Gastrocnemius medialis (tissue), 4 donors: ENCODE measurements at places on chromosomes 2 and 18.

DNA sequence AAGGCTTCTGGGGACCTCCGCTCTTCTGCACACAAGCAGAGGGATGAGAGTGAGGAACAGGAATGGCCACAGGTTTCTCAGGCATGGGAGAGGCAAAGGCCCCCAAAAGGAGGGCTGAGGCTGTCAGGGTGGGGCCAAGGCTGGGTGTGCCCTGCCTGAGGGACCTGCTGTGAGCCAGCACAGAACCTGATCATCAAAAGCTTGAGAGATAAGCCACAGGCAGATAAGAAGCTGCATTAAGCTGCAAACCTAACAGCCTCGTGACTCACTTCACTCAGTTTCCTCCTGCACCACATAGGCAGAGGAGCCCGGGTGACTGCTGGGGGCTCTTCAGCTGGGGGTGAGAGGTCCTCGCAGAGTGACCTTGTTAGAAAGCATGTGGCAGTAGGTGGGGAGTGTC lies 64.5 kb upstream of the LAPTM4A start:
- H3K27ac ChIP-seq, result no peak overlapping the region
- no peaks in the 10 kb centered on the region for H3K36me3 ChIP-seq
- H3K4me1 ChIP-seq, result no peaks in the 10 kb centered on the region
- DNase-seq, result no peak
- H3K4me3 ChIP-seq, result no peak overlapping the region
- H3K27me3 ChIP-seq, result no peaks in the 10 kb centered on the region

- no peak for DNase-seq
- no peaks in the 10 kb centered on the region for H3K27me3 ChIP-seq
- H3K4me3 ChIP-seq, result no peak overlapping the region
- H3K36me3 ChIP-seq, result no peaks in the 10 kb centered on the region
- no peak overlapping the region for H3K27ac ChIP-seq
Measured at GRCh38 chr18:52409727-52410126, 69.7 kb downstream of the DCC start.

DNA sequence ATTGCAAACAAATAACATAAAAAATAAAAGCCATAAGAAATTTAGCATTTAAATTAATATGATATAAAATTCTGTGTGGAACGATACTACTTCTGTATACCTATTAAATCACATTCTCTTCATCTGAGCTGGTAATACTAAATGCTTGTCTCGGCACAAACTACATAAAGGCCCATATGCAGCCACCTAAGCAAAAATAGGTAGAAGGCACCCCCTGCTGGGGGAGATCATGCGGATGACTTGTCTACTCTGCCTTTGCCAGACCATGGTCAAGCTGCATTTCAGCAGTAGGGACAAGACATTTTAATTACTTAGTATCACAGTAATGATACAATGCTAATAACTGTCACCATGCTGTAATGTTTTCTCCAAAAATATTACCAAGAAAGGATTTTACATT lies 108.0 kb downstream of the CDH19 start:
- no peaks in the 10 kb centered on the region for H3K36me3 ChIP-seq
- H3K4me1 ChIP-seq, result no peaks in the 10 kb centered on the region
- no peak overlapping the region for H3K27ac ChIP-seq
- H3K4me3 ChIP-seq, result no peak overlapping the region
- no peaks in the 10 kb centered on the region for H3K27me3 ChIP-seq

GRCh38 chr2:159807183-159808031 lies 9.4 kb upstream of the CD302 start:
- H3K27me3 ChIP-seq, result no peaks in the 10 kb centered on the region
- DNase-seq, result no peak
- no peak overlapping the region for H3K4me3 ChIP-seq
- no peaks in the 10 kb centered on the region for H3K4me1 ChIP-seq
- H3K27ac ChIP-seq, result no peak overlapping the region
- H3K36me3 ChIP-seq, result no peaks in the 10 kb centered on the region

DNA sequence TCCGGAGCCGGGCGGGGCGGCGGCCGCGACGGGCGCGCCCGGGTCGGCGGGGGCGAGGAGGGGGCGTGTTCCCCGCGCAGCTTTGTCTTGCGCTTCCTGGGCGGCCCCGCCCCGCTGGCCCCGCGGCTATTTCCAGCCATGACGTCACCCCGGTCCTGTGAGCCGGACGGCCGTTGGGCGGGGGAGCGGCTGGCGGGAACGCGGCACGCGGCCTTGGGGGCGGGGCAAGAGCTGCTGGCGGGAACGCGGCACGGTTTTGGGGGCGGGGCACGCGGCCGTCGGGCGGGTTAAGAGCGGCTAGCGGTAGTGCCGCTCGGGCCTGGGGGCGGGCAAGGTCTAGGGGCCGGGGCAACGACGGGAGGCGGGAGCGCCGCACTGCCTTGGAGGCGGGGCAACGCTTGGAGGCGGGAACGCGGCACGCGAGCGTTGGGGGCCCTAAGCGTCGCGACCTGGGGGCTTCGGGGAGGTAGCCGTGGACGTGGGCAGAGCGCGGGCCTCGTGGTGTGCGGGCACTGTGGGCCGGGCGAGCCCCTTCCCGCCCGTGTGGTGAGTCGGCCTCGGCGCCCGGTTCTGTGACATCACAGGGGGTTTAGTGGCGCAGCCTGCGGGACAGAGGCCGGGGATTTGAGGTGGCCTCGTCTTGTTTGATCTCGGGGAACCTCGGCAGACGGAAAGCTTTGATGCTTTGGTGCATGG lies 704 bp downstream of the KLF11 start:
- peaks cover 25% of the 10 kb centered on the region for H3K36me3 ChIP-seq
- DNase-seq, result peak; percentile 96

GRCh38 chr2:129908721-129909373 lies 70.6 kb upstream of the RAB6C start:
- no peaks in the 10 kb centered on the region for H3K36me3 ChIP-seq
- no peak overlapping the region for H3K4me3 ChIP-seq
- no peak overlapping the region for H3K27ac ChIP-seq

- no peak for DNase-seq
- no peak overlapping the region for H3K4me3 ChIP-seq
- H3K27ac ChIP-seq, result no peak overlapping the region
- H3K4me1 ChIP-seq, result no peaks in the 10 kb centered on the region
- no peaks in the 10 kb centered on the region for H3K27me3 ChIP-seq
- H3K36me3 ChIP-seq, result no peaks in the 10 kb centered on the region
Measured at GRCh38 chr2:117958186-117958585, 55.7 kb downstream of the CCDC93 start.

- no peaks in the 10 kb centered on the region for H3K27me3 ChIP-seq
- H3K36me3 ChIP-seq, result peaks cover 4% of the 10 kb centered on the region
- no peak for DNase-seq
- H3K27ac ChIP-seq, result peak overlapping the region; percentile 85
- peak overlapping the region; percentile 78 for H3K4me3 ChIP-seq
Measured at GRCh38 chr2:3575534-3576262, 638 bp downstream of the RPS7 start.

- H3K27ac ChIP-seq, result no peak overlapping the region
- no peaks in the 10 kb centered on the region for H3K27me3 ChIP-seq
- H3K4me3 ChIP-seq, result no peak overlapping the region
Measured at GRCh38 chr2:136448432-136448831, 316.9 kb upstream of the THSD7B start.

GRCh38 chr2:230153390-230153976 lies 66.3 kb downstream of the SP110 start:
- H3K4me1 ChIP-seq, result no peaks in the 10 kb centered on the region
- H3K36me3 ChIP-seq, result no peaks in the 10 kb centered on the region
- H3K4me3 ChIP-seq, result no peak overlapping the region
- H3K27me3 ChIP-seq, result no peaks in the 10 kb centered on the region
- H3K27ac ChIP-seq, result no peak overlapping the region
- no peak for DNase-seq

DNA sequence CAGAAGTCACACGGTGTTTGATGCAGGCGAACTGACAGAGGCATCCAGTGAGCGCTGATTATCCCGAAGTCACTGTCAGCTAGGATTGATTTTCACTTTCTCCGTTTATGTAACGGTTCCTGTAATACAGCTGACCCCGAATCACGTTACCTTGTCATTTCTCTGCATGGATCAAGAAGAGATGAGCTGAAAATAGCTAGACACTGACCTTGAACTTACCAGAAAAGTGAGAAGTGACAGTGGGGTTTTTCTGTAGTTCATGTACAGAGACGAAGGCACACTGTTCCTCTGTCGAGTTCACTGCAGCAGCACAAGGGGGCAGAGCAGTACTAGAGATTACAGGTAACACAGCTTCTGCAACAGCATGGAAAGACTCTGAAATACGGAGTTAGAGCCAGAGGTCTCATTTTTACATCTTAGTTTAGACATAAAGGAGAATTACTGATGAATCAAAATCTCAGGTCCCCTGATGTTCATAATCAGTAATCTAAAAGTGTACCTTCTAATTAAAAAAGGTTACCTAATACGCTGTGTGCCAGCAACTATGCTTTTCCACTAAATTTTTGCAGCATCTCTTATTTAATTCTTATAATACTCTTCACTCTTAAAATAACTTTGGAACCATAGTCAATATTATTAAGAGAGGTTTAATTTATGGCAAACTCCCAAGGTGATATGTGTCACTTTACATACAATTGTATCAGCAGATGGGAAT lies 33.1 kb downstream of the ARHGAP15 start:
- no peaks in the 10 kb centered on the region for H3K36me3 ChIP-seq
- no peaks in the 10 kb centered on the region for H3K27me3 ChIP-seq
- no peak for DNase-seq
- no peaks in the 10 kb centered on the region for H3K4me1 ChIP-seq

DNA sequence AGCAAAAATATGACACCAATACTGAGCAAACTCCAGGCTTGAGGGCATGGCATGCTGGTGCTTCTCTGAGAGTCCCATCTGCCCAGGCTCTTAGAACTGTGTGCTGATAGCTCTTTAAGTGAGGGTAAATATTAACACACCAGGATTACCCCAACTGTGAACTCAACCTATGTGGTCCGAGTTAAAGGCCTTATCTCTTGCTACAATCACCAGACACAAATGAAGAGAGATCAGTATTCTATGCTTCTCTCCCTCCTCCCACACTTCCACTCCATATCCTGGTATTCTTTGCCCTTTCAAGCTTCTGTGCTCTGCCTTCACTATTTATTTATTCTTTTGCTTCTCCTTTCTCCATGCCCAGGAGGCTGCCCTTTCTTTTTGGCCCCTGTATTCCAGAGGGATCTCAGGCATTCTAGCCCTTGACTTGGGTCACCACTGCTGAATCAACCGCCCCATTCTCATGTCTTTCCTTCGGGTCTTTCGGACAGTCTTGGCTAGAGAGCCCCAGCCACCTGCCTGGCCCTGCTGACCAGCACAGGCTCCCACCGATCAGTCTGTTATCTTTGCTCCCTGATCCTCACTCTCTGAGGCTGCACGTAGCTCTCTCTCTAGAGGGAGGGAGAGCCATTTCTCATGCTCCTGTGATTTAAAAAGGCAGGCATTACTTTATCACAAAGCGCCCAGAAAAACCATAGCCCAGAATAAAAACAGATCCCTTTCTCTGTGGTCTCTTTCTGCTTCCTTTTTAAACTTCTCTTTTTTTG lies 17.2 kb upstream of the HK2 start:
- DNase-seq, result no peak
- no peaks in the 10 kb centered on the region for H3K27me3 ChIP-seq
- no peaks in the 10 kb centered on the region for H3K36me3 ChIP-seq
- no peaks in the 10 kb centered on the region for H3K4me1 ChIP-seq

GRCh38 chr2:207115715-207116364 lies 49.9 kb downstream of the KLF7 start:
- no peaks in the 10 kb centered on the region for H3K36me3 ChIP-seq
- no peaks in the 10 kb centered on the region for H3K27me3 ChIP-seq
- H3K4me1 ChIP-seq, result peaks cover 14% of the 10 kb centered on the region
- no peak overlapping the region for H3K27ac ChIP-seq
- DNase-seq, result no peak

- no peak overlapping the region for H3K4me3 ChIP-seq
- H3K36me3 ChIP-seq, result peaks cover 19% of the 10 kb centered on the region
- H3K4me1 ChIP-seq, result no peaks in the 10 kb centered on the region
Measured at GRCh38 chr2:174450021-174450816, 36.6 kb downstream of the GPR155 start.

DNA sequence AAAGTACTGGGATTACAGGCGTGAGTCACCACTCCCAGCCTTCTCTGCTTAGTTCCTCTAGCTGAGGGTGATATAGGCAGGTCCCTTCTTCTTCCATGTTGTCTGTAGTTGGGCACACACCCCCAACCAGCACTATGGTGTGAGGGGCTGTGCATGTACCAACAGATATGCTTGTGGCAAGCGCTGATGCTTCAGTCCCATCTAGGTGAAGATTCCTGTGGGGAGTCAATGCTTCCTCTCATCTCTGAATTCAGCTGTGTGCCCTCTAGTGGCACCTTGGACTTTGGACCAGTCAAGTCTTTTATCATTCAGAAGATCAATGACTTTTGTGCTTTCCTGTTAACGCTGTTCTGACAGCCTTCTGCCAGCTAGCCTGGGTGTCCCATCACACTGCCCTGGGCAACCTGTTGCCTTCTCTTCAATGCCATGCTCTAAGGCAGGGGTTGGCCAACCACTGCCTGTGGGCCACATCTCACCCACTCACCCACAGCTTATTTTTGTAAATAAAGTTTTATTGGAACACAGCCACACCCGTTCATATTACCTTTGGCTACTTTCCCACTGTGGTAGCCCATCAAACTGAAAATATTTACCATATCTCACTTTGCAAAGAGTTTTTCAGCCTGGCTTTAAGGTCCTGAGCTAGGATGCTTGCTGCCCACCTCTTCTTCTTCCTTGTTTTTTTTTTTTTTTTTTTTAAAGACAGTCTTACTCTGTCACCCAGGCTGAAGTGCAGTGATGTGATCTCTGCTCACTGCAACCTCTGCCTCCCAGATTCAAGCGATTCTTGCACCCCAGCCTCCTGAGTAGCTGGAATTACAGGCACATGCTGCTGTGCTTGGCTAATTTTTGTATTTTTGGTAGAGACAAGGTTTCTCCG lies 51.0 kb downstream of the NPAS2 start:
- no peak overlapping the region for H3K27ac ChIP-seq
- no peaks in the 10 kb centered on the region for H3K4me1 ChIP-seq
- no peak overlapping the region for H3K4me3 ChIP-seq

DNA sequence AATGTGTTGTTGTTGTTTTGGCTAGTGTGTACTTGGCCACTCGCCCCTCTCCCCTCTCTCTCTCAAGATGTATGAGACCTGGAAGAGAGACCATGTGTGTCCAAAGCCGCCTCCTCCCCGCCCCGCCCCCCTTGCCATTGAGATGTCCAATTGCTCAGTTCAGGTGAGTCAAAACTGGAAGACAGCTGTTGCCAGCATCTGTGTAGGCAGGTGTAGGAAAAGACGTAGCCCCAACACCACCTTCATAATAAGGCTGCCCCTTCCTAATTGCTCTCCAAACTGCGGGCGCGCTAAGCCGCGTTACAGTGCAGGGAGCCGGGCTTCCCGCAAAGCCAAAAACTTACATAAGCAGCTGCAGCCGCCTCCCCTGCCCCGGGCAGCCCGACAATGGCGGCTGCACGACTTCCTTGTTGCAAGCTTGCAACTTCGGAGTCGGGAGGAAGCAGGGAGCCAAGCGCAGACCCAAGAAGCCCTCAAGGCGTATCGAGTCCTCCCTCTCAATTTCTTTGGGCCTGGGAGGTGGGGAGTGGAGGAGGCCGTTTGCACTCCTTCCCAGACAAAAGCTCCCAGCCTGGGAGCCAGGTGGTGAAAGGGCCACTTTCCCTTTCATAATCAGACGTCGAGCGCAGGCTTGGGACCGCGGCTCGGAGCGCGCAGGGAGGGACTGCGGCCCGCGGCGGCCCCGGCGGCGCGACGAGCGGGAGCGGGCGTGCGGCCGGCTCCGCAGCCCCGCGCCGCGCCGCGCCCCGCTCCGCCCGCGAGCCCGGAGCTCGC lies 882 bp downstream of the ZBTB14 start:
- peak overlapping the region; percentile 85 for H3K27ac ChIP-seq
- peak overlapping the region; percentile 89 for H3K4me3 ChIP-seq
- H3K4me1 ChIP-seq, result peaks cover 8% of the 10 kb centered on the region
- H3K36me3 ChIP-seq, result peaks cover 22% of the 10 kb centered on the region
- no peaks in the 10 kb centered on the region for H3K27me3 ChIP-seq
- DNase-seq, result peak; percentile 40

- DNase-seq, result no peak
- no peak overlapping the region for H3K27ac ChIP-seq
- no peaks in the 10 kb centered on the region for H3K36me3 ChIP-seq
- H3K4me3 ChIP-seq, result no peak overlapping the region
- no peaks in the 10 kb centered on the region for H3K27me3 ChIP-seq
- no peaks in the 10 kb centered on the region for H3K4me1 ChIP-seq
Measured at GRCh38 chr2:128467321-128467969, 148.8 kb upstream of the HS6ST1 start.
